ENCODE measurements at places on chromosomes 16 and 17. TPM values are rescaled to one million over a fixed set of nuclear protein-coding genes. Genes with fewer than 3 reads are reported as not detected.

DNA sequence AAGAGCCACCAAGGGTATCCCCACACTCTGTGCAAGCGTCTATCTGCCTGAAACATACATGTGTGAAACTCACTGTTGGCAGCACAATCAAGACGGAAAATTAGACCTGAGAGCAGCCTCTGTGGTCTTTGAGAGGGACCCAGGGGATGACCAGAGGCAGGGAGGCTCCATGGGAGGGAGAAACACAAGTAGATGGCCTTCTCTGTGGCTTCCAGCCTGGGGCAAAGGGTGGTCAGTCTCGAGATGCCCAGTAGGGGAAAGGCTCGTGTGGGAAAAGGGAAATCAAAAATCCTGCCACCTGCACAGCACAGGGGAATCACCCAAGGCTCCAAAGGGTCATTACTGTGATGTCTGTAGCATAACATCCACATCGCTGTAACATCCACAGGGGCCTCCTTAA is 823.3 kb downstream of the KCNJ18 start:
- H3K4me3 ChIP-seq = no peak overlapping the region
- DNase-seq = no peak
- no peaks in the 10 kb centered on the region for H3K4me1 ChIP-seq
- peaks cover 11% of the 10 kb centered on the region for H3K36me3 ChIP-seq

DNA sequence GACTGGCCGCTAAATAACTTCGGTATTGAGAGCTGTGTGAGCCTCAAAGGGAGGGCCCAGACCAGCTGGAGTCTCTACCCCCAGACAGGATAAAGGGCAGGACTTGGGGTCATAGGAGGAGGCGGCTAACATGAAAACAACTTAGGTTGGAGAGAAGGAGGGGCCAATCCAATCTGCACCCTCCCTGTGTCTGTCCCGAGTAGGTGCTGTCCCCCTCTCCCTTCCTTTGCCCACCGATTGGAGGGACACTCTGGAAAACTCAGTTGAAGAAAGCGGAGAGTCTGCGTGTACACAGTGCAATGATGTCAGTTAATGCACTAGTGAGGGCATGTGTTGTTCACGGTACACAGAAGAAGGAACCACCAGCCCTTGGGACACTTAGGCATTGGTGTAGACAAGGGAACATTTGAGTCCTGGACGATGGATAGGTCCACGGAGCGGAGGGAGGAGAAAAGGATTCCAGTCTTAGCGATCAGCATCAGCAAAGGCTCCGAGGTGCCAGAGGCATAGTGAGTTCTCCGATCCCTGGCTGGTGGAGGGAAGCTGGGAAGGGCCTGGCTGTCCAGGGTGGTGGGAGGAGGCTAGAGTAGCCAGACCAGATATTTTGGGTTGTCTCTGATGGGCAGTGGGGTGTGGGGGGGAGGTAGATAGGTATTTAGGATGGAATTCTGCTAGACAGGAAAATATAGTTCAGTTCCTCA is 761 bp downstream of the NOL3 start:
- H3K4me1 ChIP-seq = peaks cover 49% of the 10 kb centered on the region
- no peaks in the 10 kb centered on the region for H3K36me3 ChIP-seq
- H3K4me3 ChIP-seq = peak overlapping the region; percentile 37
- no peak for DNase-seq
- H3K27ac ChIP-seq = no peak overlapping the region

GRCh38 chr16:11629071-11630030 is 38.9 kb upstream of the SNN start:
- no peaks in the 10 kb centered on the region for H3K27me3 ChIP-seq
- peaks cover 51% of the 10 kb centered on the region for H3K4me1 ChIP-seq
- H3K27ac ChIP-seq = no peak overlapping the region

- H3K27me3 ChIP-seq = no peaks in the 10 kb centered on the region
- DNase-seq = no peak
- no peak overlapping the region for H3K27ac ChIP-seq
- no peak overlapping the region for H3K4me3 ChIP-seq
- H3K36me3 ChIP-seq = peaks cover 4% of the 10 kb centered on the region
- H3K4me1 ChIP-seq = peaks cover 5% of the 10 kb centered on the region
These were observed 336.2 kb downstream of the XYLT1 start for GRCh38 chr16:17134586-17134985.

- H3K27ac ChIP-seq = peak overlapping the region; percentile 10
- H3K4me3 ChIP-seq = no peak overlapping the region
- H3K36me3 ChIP-seq = no peaks in the 10 kb centered on the region
- H3K4me1 ChIP-seq = no peaks in the 10 kb centered on the region
- DNase-seq = no peak
- no peaks in the 10 kb centered on the region for H3K27me3 ChIP-seq
These were observed 2.9 kb upstream of the ABCA10 start for GRCh38 chr17:69231521-69231920.

- H3K36me3 ChIP-seq = no peaks in the 10 kb centered on the region
- H3K4me3 ChIP-seq = no peak overlapping the region
- peaks cover 20% of the 10 kb centered on the region for H3K27me3 ChIP-seq
- no peak overlapping the region for H3K27ac ChIP-seq
- DNase-seq = no peak
- no peaks in the 10 kb centered on the region for H3K4me1 ChIP-seq
These were observed 150.0 kb upstream of the CDH13 start for GRCh38 chr16:82476786-82477185.

- H3K27ac ChIP-seq = no peak overlapping the region
- no peaks in the 10 kb centered on the region for H3K4me1 ChIP-seq
- no peaks in the 10 kb centered on the region for H3K27me3 ChIP-seq
- H3K4me3 ChIP-seq = no peak overlapping the region
These were observed 37.2 kb upstream of the NUFIP2 start for GRCh38 chr17:29331075-29331707.

- H3K36me3 ChIP-seq = peaks cover 15% of the 10 kb centered on the region
- H3K27ac ChIP-seq = peak overlapping the region; percentile 45
- DNase-seq = no peak
These were observed 51.2 kb downstream of the PLD6 start for GRCh38 chr17:17154981-17155380.

DNA sequence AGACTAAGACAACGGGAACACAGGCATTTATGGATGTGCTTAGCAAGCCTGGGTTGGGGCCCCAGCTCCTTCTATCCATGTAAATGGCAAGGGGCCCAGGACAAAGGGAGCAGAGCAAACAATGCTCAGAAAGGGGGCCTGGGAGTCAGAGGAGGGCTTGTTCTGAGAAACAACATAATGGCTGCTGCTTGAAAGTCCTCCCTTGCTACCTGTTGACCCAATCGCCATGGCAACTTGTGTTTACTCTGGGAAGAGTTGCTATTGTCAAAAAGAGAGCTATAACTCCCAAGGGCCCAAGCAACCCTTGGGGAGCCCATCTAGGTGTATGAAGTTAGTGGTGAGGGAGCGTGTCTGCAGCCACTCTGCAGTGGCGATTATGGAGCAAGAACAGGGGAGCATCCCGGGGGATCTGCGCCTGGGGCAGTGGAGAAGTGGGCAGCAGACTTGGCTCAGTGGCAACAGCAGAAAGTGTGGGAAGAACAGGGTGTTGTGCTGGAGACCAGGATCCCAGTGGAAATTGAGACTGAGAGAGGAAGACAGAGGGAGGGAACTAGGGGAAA is 118.7 kb upstream of the NLRP1 start:
- H3K27ac ChIP-seq = no peak overlapping the region
- H3K4me1 ChIP-seq = no peaks in the 10 kb centered on the region
- peaks cover 39% of the 10 kb centered on the region for H3K27me3 ChIP-seq
- DNase-seq = no peak
- no peak overlapping the region for H3K4me3 ChIP-seq

GRCh38 chr16:53948734-53949430 is 244.9 kb downstream of the FTO start:
- peaks cover 27% of the 10 kb centered on the region for H3K4me1 ChIP-seq
- no peak for DNase-seq
- H3K27ac ChIP-seq = no peak overlapping the region
- H3K27me3 ChIP-seq = no peaks in the 10 kb centered on the region
- no peak overlapping the region for H3K4me3 ChIP-seq

DNA sequence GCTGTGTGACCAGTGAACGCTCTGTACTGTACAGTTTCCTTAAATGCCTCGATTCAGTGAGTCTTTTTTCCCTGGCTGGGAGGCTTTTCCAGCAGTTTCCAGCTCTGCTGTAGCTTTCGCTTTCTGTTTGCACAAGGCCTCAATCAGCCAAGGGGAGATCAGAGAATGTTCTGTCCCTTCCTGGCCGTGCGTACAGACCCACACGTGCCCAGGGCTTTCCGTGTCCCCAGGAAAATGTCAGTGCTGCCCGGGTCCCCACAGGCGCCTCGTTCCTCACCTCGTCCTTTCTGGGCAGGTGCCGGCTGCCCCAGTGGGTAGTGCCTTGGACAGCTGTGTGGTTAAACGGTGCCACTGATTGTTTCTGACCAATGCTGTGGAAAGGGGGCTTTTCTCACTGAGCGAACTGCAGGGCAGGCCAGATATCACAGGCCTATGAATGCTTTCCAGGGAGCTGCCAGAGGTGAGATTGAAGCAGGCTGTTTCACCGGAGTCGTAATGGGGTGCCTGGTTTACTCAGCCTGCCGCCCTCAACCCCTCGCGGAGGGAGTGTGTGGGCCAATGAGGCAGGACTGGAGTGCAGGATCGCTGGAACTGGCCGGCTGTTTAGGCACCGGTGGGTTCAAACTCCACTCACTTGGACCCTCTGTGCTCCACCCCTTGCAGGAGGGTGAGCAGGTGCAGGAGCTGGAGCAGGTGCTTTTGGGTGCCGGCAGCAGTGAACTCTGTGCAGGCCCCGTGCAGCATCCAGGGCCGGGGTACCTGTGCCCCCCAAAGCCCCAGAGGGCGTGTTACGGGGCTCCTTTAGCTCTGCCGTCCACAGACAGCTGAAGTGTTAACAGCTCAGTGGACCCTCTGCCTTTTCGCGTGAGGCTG is 44.4 kb downstream of the ZNF778 start:
- peaks cover 19% of the 10 kb centered on the region for H3K4me1 ChIP-seq
- no peaks in the 10 kb centered on the region for H3K36me3 ChIP-seq
- no peak overlapping the region for H3K4me3 ChIP-seq

GRCh38 chr17:7413346-7413985 is 5.8 kb downstream of the NLGN2 start:
- H3K4me3 ChIP-seq = no peak overlapping the region
- DNase-seq = no peak
- no peaks in the 10 kb centered on the region for H3K27me3 ChIP-seq
- no peaks in the 10 kb centered on the region for H3K4me1 ChIP-seq
- H3K36me3 ChIP-seq = no peaks in the 10 kb centered on the region
- no peak overlapping the region for H3K27ac ChIP-seq

DNA sequence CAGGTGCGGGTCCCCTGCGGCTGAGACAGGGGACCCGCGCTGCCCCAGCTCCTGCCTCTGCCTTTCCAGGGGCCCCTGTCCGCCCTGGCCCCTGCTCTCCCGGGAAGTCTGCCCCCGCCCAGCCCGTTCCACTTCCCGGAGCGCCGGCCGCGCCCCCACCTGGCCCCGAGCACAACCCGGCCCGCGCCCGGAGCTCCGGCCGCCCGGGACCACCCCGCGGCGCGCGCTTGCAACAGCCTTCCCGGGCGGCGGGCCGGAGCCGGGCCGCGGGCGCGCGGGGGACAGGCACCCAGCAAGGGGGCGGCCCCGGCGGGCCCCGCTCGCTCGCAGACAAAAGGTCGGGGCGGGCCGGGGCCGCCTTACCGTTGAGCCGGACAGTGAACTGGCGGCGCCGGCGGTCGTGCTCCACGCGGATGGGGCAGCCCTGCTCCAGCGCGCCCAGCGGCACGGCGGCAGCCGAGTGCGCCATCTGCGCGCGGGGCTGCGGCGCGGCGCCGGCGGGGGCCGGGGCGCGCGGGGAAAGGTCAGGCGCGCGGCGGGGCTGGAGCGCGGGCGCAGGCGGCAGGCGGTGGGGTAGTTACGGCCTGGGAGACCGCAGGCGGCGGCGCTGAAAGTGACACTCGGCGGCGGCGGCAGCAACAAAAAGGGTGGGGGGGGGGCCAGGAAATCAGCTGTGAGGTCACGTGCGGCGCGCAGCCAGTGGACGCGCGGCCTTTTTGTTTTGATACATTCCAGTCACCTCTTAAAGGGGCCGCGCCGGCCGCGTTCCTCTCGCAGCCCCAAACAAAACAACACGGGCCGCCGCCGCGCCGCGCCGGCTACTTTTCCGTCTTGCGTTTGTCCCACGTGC is at the start of gene NATD1:
NATD1 (minus strand) TSS at position 615 of the 850 bp plus-strand sequence; CDS start at position 469, 146 bp downstream.
- H3K4me1 ChIP-seq = peaks cover 21% of the 10 kb centered on the region
- peak; percentile 83 for DNase-seq
- H3K27ac ChIP-seq = peak within 1 kb of the TSS; percentile 78

GRCh38 chr17:1914661-1915083 is 84.9 kb downstream of the RPA1 start:
- no peak overlapping the region for H3K27ac ChIP-seq
- no peaks in the 10 kb centered on the region for H3K36me3 ChIP-seq
- DNase-seq = no peak

GRCh38 chr17:57332501-57332900 is 76.2 kb downstream of the MSI2 start:
- peaks cover 12% of the 10 kb centered on the region for H3K36me3 ChIP-seq
- no peak overlapping the region for H3K27ac ChIP-seq
- H3K4me3 ChIP-seq = no peak overlapping the region
- peaks cover 44% of the 10 kb centered on the region for H3K4me1 ChIP-seq

DNA sequence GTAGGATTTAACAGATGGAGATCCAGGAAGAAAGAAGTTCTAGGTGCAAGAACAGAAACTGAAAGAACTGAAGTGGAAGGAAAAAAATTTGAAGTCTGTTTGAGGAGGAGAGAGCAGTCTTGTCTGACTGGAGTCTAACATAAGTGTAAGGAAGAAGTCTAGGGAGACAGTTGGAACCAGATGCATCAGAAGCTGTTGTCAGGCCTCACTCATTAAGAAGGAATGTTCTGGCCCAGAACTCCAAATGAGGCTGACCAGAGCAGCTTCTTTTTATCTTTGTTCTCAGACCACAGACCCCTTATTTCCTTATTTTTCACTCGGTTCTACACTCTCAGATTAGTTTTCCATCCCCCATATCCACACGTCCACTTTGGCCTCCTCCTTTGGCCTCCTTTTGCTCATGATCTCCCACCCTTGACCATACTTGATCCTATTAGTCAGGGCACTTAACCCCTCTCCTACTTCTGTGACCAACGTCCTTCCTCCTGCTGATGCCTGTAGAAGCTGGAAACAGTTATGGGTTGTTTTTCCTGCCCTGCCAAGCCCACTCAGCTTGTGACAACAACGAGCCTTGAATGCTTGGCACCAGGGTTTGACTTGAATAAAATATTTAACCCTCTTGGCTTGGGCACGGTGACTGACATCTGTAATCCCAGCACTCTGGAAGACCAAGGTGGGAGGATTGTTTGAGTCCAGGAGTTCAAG is 7.0 kb upstream of the MYH2 start:
- no peaks in the 10 kb centered on the region for H3K36me3 ChIP-seq
- no peaks in the 10 kb centered on the region for H3K27me3 ChIP-seq
- DNase-seq = no peak
- H3K4me3 ChIP-seq = no peak overlapping the region
- no peak overlapping the region for H3K27ac ChIP-seq

Gene CD300H
- not detected for total RNA-seq

Gene ZNF423
- total RNA-seq = not detected

Gene CDH1
- 5.2 TPM for total RNA-seq

Gene TBC1D3E
- not detected for total RNA-seq

Gene TBX2
- 0.44 TPM for total RNA-seq

Gene ABCC6
- not detected for total RNA-seq

Gene MAF
- 208 TPM for total RNA-seq

Gene MYH3
- 4.6 TPM for total RNA-seq

Gene CCL7
- not detected for total RNA-seq
